Glutamatergic neuron (in vitro differentiated cells): ENCODE measurements at places on chromosomes 7 and 10.

GRCh38 chr7:73968487-73968886, 59.5 kb upstream of the ELN start:
- no peak for DNase-seq

DNA sequence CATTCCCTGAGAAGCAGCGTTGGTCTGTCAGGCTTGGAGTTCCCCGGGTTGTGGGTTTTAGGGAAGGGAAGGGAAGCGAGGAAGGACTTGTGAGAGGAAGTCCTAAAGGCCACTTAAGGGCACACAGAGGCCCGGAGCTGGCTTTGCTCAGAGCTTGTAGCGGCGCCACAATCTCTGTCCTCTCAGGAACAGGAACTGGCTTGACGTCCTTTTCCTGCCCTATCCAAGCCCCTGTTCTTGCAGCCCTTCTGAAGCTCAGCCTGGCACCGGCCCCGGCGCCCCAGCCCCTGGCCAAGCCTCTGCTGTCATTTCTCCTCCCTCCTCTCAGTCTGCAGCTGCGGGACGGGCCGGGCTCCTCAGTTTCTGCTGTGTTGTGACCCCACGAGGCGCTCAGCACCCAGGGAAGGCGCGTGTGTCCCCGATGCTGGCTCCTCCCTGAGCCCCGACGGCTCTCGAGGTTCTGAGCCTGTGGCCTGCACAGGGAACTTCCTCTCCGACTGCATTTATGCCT, at the start of gene GIMAP8:
TSS of gene GIMAP8 (plus strand) at position 140 of the 511 bp plus-strand sequence. CDS start 16,069 bp downstream, outside the sequence.
- no peak for DNase-seq

- DNase-seq, result no peak
Measured at GRCh38 chr10:60209874-60210570, 179.7 kb downstream of the ANK3 start.

GRCh38 chr7:1112109-1112508, 24.2 kb downstream of the GPER1 start:
- DNase-seq, result no peak

DNA sequence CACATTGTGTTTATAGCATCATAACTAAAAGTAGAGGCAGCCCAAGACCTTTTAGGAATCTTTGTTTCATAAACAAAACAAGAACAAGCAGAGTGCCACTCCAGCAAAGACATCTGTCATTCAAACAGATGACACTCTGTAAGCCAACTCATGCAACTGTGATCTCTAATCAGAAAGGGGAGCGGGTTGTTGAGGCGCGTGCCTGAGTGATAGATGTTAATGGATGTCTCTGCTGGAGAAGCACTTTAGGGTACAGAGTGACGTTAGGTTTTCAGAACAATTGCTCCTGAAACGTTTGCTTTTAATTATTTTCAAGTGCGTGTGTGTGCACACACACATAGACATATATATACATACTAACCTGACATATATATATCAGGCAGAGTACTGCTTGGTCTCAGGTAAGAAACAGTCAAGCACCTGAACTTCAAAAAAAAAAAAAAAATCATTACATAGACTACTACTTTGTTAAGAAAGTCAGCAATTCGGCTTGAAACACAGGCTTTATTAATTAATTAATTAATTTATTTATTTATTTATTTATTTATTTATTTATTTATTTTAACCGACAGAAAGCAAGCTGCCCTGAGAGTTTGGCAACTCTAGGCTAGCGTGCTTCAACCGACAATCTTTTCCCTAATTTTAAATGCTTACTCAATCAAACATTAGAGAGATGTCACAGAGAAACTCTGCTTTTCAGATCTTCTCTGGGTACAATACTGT, 109.1 kb downstream of the POU6F2 start:
- DNase-seq, result peak; percentile 37
